RCC 7860 (cell line): ENCODE measurements at places on chromosomes 5 and 9.

DNA sequence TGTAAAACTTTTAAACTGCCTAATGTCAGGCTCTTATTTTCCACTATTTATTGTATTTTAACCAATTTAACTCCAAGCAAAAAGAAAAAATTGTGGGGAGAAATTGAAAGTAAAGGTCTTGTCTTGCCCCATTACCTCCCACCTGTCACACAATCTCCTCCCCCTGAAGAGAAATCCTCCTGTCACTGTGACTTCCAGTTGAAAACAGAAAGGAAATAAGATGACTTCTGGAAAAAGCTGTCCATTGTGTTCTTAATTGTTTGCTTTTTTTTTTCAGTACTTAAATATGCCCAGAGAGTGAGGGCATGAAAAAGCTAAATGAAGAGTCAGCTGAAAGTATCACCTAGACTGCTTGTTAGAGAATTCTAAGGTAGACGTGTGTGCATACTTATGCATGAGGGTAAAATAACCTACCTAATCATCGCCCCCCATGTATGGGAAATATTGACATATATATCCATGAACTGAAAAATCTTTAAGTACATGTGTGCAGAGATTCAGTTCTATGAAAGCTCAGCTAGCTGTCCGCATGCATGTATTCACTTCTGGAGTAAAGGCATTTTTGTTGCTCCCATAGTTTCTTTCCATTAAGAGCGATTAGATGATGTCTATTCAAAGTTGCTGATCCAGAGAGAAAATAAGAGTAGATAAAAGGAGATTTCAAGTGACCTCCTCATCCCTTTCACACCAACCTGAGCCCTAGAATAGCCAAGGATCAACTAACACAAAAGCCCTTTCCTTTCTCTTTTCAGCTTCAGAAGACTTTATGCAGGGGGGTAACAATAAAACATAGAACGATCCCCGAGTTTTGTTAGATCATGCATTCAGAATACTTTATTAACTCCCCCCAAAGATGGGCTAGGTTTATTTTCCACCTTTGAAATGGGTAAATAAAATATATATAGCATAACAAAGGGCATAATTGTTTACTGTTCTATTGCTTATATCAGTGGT, 5.3 kb downstream of the NR2F1-AS1 start:
- no peak for DNase-seq

DNA sequence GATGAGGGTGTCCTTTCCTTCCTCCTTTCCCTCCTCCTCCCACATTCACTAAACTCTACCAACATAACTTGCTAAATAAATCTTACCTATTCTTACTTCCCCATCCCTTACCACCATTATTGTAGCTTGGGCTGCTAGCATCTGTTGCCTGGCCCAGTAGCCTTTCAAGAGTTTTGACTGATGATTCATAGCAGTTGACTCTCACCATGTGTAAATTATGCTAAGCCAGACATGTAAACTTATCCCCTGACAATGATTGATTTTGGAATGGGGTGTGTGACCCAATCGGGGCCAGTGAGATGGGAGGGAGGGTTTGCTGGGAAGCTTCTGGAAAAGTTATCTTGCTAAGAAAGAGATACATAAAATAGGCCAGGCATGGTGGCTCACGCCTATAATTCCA, 161.8 kb upstream of the SPRY4 start:
- DNase-seq: no peak

- DNase-seq: peak; percentile 8
These were observed 59.8 kb upstream of the POU5F2 start for GRCh38 chr5:93800988-93801811.

- no peak for DNase-seq
These were observed 83.7 kb upstream of the IL12B start for GRCh38 chr5:159414021-159414420.

- no peak for DNase-seq
These were observed 159.0 kb downstream of the TLE1 start for GRCh38 chr9:81530310-81530810.

DNA sequence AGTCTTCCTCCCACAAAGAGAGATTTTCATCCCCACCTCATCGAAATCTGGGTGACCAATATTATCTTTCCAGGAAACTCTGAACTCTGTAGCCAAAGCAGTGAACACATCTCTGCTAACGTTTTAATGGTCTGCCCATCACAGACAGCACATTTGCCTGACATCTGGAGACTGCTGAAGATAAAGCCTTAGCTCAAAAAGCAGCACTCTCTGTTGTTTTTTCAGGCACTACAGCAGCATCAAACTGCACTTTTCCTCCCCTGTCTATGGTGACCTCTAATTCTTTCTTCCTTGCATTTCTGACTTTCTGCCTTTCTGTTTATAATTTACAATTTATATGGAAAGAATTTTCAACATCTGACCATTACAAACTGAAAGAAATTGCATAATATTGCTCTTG, 66.8 kb downstream of the RAB3C start:
- DNase-seq: no peak

DNA sequence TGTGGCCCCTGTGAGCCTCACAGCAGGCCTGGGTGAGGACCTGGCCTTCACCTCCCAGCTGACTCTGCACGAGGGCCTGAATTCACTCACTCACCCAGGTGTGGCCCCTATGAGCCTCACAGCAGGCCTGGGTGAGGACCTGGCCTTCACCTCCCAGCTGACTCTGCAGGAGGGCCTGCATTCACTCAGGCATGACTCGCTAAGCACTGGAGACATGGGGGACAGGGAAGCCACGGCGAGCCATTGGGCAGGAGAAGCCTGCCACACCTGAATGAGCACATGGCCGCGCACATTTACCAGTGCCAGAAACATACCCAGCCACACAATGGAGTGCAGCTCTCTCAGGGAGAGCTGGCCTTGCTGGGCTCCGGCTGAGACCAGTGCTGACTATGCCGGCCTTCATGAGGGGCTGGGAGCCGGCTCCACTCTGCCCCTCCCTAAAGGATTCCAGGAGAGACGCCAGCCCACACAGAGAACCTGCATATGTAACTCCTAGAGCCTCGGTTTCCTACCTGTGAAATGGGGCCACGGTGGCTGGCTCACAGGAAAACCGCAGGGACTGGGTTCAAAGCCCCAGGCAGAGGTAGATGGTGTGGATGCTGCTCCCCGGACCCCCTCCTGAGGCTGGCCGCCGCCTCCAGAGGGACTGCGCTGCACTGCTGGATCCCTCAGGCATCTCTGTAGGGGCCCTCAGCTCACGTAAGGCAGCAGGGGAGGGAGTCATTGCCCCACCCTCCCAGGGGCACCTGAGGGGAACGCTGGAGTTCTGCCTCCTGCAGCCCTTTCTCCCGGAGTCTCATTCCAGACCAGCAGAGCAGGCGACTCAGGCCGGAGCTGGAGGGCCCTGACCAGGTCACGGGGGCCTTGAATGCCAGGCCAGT, 7.2 kb downstream of the ADAMTS2 start:
- no peak for DNase-seq

- DNase-seq: no peak
These were observed 764.5 kb downstream of the EFNA5 start for GRCh38 chr5:106906199-106906598.

DNA sequence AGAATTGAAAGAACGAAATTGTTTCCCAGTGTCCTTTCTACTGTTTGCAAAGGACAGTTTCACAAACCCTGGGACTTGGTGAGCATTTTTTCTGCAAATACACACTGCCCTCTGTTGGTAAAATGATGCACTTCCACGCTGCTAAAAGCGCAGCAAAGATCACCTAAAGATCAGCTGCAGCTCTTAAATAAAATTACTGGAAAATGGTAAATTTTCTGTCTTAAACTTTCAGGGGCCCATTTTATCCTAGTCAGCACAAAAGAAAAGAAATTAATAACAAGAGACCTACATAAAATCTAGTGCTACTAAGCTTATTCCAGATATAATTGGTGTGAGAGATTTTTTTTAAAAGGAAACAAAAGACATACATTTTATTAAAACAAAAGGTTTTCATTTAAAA, 566.0 kb downstream of the CAAP1 start:
- DNase-seq: peak; percentile 63

DNA sequence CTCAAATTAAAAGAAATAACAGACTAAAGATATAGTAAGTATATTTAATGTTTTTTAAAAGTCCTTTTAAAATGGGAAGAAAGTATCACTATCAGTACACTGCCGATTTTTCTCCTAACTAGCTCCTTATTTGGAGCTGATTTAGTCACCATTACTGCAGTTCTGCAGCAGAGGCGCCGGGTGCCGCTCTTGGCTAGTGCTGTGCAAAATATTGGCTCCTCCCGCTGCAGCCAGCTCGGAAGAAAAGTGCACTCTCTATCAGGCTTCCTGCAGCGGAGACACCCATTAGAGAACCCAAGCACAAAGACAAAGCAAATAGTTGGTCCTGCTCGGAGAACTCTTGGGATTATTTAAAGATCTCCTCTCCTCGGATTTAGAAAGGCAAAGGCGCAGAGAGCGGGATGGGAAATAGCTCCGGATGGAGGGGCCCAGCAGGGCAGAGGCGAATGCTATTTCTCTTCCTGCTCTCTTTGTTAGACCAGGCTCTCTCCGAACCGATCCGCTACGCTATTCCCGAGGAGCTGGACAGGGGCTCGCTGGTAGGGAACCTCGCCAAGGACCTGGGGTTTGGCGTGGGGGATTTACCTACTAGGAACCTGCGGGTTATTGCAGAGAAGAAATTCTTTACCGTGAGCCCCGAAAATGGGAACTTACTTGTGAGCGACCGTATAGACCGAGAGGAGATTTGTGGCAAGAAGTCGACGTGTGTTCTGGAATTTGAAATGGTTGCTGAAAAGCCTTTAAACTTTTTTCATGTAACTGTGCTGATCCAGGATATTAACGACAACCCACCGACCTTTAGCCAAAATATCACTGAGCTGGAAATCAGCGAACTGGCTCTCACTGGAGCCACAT, at the start of gene PCDHGB3:
TSS of gene PCDHGB3 (plus strand) at position 249 of the 855 bp plus-strand sequence. CDS start at position 402, 153 bp downstream.
- DNase-seq: no peak

DNA sequence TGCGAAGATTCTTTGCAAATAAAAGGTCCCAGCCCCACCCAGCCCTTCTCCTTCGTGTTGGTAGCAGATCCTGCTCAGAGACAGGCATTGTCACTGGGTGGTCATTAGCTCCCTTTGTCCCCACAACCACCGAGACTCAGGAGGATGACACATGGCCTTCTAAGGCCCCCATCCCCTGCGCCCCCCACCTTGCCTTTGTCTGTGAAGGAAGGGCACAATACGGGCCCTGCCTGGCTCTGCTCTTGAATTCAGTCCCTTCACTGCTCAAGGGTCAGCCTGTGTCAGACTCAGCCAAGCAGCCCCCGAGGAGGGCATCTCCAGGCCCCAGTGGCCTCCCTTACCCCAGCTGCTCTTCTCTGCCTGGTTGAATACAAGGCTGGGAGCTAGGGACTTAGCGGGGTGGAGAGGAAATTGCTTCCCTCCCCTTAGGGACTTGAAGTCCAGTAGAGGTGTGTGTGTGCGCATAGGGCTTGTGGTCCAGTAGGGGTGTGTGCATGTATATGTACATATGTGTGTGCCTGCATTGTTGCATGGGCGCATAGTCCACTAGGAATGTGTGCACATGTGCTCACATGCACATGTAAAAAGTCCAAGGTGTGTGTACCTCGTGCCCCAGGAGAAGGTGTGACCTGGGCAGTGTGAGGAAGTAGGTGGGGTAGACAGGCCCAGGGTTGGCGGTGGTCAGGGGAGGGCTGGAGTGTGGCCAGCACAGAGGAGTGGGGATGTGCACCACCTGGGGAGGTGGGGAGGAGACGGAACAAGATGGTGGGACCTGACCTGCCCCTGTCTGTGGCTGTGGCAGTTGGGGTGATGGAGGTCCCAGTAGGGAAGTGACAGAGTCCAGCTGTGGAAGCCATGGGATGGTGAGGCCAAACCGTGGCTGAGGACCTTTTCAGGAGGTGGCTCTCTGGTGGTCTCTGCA, 59.1 kb downstream of the PHF2 start:
- no peak for DNase-seq

DNA sequence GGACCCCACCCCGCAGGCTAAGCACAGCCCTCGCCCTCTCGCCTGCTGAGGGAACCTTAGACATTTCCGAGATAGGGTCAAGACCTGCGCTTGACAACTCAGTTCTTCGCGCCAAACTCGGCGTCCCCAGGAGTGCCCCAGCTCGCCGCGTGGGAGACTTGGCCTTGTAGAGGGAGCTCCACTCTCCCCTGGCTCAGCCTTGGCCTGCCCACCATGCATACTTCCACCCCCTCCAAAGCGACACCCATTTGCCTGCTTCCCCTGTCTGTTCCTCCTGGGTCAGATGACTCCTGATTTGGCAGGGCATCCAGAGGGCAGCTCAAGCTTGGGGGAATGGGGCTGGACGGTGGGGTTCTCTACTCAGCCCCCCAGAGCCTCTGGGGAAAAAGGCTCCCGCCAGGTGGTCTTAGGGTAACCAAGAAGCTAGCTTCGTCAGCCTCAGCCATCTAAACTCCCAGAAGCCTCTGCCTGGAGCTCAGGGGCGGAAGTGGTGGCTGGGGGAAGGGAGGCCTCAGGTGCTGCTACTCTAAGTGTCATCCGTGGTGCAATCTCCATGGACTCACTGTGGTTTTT, 560 bp downstream of the DOCK2 start:
- DNase-seq: no peak

DNA sequence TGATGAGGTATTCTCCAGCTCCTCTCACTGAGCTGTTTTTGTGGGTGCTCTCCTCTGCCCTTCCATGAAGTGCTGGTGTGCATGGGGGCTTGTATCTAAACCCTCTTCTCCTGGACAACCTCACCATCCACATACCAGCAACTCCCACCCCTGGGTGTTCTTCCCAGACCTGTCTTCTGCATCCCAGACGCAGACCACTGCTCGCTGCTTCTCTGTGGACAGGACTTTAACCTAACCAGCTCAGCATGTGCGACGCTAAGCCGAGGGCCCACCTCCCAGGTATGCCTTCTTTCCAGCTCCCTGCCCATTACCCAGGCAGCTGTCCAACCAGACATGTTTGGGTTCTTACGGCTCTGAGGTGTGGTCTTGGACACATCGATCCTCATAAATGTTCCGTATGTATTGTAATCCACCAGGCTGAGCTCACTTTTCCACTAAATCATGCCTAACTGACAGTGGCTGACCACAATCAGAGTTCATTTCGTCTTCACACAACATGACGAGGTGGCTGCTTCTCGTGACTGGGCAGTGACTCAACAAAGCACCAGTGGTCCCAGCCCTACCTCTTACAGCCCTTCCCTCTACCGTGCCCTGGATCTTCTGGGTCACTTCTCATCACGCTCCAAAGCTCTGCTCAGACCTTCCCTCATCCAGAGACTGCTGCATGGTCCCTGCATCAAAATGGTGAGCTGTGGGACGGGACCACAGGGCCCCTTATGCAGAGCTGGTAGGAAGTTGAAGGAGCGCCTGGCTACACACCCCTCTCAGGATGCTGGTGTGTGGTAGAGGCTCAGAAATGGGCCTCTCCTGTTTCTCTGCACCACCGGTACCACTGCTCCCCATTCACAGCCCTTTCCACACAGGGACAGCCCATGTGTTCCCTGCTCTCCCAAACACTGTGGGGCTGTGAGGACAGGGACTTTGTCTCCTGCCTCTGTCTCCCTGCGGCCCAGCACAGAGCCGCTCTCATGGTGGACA, 9.6 kb upstream of the PTGES2 start:
- peak; percentile 88 for DNase-seq

GRCh38 chr5:82794876-82795275, 282.3 kb downstream of the TMEM167A start:
- no peak for DNase-seq

GRCh38 chr5:16464664-16465543, 696 bp downstream of the ZNF622 start:
- no peak for DNase-seq
